ENCODE measurements at places on chromosomes 12 and 14.

GRCh38 chr12:42017051-42017450 is 127.6 kb downstream of the GXYLT1 start:
- no peak for DNase-seq

DNA sequence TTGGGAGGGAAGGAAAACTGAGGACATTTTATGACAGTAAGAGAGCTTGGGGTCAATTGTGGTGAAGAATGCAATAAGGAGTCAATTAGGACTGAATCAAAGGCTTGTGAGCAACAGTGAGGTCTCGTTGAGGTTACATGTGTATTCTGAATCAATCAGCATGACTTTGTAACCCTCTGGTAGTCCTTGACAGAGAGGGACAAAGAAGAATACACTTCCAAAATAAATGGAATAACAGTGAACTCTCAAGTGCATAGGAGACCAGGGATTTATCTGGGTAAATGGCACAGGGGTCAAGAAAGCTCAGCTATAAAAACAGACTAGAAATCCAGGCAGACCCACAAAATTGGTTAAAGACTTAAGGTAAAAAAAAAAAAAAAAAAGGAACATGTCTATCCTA is 85.1 kb upstream of the NAV3 start:
- DNase-seq, result no peak

- no peak for DNase-seq
These were observed 389.9 kb downstream of the RPS29 start for GRCh38 chr14:49196327-49196726.

- DNase-seq, result no peak
These were observed 15.1 kb downstream of the PIGH start for GRCh38 chr14:67584978-67585377.

DNA sequence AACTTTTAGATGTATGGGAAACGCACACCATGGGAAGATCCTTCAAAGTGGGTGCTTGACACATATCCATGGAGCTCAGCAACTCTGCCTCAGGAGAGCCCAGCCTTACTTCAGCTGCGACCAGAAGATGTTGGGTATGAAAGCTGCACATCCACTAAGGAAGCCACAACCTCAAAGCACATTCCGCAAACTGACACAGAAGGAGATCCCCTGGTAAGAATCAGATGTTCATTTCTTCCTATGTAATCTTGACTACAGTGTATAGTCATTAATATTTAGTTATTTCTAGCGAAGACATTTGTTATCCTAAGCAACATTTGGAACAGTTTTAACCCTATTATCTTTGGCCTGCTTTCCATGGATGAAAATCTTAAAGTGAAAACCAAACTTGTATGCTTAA is 374.2 kb downstream of the NAV3 start:
- no peak for DNase-seq

DNA sequence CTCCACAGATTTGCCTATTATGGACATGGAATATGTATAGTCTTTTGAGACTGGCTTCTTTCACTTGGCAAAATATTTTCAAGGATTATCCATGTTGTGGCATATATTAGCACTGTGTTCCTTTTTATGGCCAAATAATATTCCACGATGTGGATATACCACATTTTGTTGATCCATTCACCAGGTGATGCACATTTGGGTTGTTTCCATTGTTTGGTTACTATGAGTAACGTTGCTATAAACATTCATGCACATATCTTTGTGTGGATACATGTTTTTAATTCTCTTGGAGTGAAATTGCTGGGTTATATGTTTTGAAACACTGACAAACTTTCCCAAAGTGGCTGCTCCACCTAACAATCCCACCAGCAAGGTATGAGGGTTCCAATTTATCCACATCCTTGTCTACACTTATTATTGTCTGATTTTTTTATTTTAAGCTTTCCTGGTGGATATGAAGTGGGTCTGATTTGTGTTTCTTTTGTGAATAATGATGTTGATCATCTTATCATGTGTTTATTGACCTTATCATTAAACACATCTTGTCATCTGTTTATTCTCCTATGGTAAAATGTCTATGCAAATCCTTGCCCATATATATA is 116.2 kb upstream of the FRMD6 start:
- no peak for DNase-seq

DNA sequence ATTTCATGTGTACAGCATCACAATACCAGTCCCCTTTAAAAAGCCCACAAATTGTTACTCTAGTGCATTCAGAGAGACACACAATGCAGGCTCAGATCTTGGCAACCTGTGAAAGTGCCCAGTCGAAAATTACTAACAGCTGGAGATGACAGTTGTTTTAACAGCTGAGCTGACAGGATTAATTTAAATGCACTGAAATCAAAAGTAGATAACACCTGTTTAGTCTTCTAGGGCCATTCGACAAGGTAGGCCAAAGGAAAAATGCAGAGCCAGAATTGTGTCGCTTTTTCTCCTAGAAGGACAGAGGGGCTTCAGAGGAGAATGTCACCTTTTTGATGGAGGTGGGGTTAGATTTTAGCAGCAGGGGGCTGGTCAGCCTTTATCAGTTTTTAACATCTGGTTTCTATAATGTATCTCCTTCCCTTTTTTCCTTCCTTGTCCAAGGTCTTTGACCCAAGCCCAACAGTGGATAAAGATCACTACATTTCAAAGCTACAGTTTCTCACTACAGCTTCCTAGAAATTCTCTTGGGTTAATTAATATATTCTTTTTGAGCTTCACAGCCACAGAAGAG is 139.1 kb downstream of the SOX5 start:
- no peak for DNase-seq

DNA sequence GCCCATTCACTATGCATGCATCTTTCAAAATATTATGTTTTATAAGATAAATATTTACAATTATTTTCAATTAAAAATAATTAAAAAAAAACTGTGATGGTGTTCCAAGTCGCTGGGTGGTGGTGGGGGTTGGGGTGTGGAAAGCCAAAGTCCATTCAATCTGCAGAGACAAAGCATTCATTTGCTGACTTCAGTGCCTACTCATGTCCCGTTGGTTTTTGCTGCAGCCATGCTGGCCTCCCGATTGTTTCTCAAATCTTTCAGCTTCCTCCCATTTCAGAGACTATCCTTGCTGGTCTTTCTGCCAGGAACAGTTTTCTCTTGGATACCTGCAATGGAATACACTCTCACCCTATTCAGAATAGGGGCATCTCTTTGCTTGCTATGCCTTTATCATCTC is 331.5 kb upstream of the NOVA1 start:
- DNase-seq, result no peak

DNA sequence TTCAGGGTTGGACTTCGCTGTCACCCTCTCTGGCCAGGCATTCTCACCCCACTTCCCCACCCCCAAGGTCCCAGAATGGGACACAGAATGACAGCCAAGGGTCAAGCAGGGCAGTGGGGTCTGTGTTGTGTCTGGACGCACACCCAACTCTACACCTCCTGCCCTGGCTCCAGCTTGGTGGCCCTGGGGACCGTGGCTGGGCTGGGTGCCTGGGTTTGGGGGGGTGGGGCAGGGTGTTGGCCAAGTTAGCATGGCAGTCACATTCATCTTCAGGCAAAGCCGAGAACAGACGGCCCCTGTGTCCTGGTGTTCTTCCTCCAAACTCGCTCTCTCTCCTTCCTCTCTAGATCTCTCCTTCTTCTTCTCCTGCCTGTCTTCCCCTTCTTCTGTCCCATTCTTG is 5.6 kb downstream of the LRP1 start:
- DNase-seq, result no peak

DNA sequence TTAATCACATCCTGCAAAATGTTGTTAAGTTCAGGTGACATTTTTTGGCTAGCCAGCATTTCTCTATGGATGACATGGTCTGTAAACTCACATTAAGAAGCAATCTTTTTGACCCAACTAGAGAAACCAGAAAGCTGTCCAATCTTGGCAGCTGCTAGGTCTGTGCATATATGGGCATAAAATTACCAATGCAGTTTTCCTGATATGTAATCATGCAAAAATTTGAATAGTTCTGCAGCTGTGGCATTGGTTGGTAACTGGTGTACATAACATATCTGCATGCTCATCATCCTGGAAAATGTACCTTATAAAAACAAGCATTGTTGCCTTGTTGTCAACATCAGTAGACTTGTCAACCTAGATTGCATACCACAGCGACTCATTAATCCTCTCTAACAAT is 620.0 kb upstream of the LRFN5 start:
- DNase-seq, result no peak

- DNase-seq, result no peak
These were observed 617 bp upstream of the MGP start for GRCh38 chr12:14886271-14886670.

GRCh38 chr14:97413966-97414717 is 617.0 kb downstream of the VRK1 start:
- no peak for DNase-seq

DNA sequence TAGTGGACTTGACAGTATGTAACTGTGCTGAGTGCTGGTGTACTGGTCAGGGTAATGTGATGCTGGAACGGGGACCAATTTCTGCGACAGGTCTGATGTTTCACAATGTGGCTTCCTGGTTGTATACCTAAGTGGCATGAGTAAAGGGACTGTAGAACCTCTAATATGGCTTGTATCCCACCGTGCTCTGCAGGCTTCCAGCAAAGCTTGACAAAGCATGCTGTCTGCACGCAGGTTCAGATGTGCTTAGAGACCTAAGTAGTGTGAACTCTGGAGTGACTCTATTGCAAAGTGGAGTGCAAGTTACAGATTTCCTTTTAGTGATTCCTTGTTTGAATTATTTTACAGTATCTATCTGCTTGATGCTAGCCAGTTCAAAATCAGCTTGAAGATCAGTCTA is 415.8 kb upstream of the NOVA1 start:
- no peak for DNase-seq

DNA sequence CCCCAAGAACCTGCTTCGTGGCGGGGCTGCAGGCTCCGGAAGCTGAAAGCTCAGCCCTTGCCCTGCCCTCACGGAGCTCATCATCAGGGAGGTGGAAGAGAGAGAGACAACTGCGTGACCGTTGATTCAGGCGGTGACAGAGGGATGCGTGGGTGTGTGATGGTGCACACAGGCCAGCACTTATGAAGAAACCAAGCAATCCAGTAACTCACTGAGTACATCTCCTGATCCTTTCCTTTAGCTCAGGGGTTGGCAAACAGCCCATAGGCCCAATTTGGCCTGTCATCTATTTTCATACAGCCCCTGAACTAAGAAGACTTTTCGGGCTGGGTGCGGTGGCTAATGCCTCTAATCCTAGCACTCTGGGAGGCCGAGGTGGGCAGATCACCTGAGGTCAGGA is 49.9 kb downstream of the TESC start:
- no peak for DNase-seq

- DNase-seq, result no peak
These were observed 240.7 kb upstream of the PLEKHG7 start for GRCh38 chr12:92462049-92462448.

DNA sequence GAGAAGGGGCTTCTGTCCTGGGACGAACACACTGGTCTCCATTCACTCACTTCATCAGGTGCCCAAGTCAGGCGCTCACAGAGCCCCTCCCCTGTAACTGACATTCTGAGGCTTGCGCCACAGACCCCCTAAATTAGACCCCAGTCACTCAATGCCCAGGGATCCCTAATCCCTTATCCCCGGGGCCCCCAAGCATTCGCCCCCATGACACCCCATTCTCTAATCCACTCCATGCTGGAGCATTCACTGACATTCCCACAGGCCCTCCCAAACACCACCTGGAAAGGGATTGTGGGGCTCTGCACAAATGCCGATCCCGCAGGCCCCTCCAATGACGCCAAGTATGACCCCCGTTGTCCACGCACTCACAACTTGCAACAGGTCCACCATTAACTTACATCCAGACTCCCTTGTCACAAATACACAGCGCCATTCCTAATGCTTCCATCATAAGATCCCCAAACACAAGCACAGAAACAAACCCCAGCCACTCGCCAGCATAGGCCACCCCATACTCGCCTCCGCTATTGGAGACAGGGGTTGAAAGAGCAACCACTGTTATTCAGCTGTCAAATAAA is 1.5 kb downstream of the ZNF605 start:
- no peak for DNase-seq

DNA sequence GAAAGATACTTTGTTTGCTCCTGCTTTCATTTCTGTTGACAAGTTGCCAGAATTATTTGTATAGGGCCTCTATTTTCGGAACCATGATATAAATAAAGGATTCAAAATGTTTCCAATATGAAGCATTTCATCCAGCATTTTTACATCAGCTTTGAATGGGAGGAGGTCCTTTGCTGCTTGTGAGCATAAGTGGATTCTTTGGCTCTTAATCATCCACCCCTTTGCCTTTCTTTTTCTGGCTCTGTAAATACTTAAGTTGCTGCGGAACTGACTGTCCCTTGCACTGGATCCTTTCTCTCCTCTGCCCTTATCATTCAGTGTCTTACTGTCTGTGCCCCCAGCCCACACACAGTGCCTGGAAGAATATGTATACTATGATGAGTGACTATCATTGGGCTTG is 357.3 kb upstream of the RGS6 start:
- DNase-seq, result peak; percentile 47

- DNase-seq, result no peak
These were observed 35.1 kb downstream of the PAPLN start for GRCh38 chr14:73272393-73272792.

DNA sequence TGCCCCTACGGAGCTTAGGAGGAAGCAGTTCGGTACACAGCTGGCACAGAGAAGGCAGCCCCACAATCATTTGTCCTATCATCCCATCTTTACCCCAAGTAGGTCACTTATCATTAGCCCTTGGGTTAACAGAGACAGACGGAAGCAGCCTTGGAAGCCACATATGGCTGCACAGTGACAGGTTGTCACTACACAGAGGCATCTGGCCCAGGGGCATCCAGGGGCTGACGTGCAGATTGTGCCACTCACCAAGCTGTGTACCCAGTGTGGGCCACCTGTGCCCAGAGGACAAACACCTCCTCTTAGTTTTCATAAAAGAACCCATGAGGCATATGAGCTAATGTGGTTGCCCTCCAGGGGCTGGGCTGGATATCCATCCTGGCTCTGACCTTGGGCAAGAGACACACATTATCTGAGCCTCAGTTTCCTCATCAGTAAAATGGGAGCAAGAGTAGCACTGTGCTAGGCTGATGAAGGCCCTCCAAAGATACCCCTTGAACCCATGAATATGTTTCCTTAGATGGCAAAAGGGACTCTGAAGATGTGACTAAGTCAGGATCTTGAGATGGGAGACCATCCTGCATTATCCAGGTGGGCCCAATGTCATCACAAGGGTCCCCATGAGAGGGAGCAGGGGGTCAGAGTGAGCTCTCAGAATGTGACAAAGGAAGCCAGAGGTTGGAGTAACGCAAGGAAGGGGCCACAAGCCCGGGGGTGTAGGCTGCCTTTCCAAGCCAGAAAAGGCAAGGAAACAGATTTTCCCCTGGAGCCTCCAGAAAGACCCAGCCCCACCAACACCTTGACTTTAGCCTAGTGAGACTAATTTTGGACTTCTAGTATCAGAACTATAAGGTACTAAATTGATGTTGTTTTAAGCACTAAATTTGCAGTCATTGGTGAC is 64.6 kb downstream of the C14orf132 start:
- no peak for DNase-seq

GRCh38 chr12:51326698-51327439 is 2.9 kb upstream of the BIN2 start:
- DNase-seq, result no peak

GRCh38 chr12:92779902-92780301 is 77.1 kb downstream of the PLEKHG7 start:
- DNase-seq, result no peak

- no peak for DNase-seq
These were observed 22.5 kb downstream of the CABP1 start for GRCh38 chr12:120662879-120663278.

Measured in HFF-Myc (cell line).